ENCODE measurements at places on chromosomes 1 and 21. TPM values are rescaled to one million over a fixed set of nuclear protein-coding genes. Genes with fewer than 3 reads are reported as not detected.

The FCRL2 gene
- total RNA-seq = not detected

The CEP170 gene
- 24.8 TPM for total RNA-seq

The PRAMEF4 gene
- 0.06 TPM for total RNA-seq

The TLCD4 gene
- total RNA-seq = 7.5 TPM

The IL19 gene
- total RNA-seq = 0.11 TPM
